ENCODE measurements at places on chromosomes 16 and 17.

DNA sequence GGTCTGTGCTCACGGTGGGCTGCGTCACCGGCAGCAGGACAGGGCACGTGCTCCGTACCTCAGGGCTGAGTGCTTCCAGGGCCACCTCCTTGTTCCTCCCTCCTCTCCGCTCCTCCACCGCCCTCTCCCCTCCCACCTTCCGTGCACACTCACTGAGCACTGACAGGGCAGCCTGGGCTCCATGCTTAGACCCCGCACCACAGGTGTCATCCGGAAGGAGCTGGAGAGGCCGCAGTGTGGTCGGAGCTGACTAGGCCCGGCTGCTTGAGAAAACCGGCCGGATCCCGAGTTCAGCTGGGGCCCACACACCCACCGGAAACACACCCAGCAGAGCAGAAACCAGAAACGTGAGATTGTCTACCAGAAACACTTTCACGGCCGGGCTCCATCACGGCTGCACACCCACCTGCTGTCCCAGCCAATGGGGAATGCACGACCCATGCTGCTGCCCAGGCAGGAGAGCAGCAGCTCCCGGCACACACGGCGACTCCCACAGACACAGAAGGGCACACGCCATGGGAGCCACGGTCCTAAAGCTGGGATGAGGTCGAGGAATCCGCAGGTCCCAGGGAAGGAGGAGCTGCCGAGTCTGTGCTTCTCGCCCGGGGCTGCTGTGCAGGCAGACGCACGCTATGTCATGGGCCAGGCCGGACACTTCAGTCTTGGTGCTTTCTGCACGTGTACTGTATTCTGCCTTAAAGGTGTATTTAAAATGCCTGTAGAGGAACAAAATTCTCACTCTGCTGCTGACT, 55.0 kb upstream of the ZNF469 start:
- no peak for DNase-seq

DNA sequence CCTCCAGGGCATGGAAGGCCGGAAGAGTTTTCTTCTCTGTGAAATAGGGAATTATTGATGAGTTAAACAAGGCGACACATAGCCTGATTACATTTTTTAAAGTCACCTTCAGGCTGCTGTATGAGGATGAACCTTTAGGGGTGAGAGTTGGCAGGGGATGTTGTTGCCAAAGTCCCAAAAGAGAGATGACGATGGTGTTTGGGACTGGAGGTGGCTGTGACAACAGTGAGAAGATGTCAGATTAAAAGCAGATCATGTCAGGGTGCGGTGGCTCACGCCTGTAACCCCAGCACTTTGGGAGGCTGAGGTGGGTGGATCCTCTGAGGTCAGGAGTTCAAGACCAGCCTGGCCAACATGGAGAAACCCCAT, 16.8 kb upstream of the ASGR2 start:
- no peak for DNase-seq

- no peak for DNase-seq
Observed at GRCh38 chr16:46857368-46857945, 26.5 kb upstream of the C16orf87 start.

- no peak for DNase-seq
Observed at GRCh38 chr17:29085223-29085622, 42.3 kb downstream of the PIPOX start.

GRCh38 chr16:83983491-83983890, 15.4 kb downstream of the NECAB2 start:
- DNase-seq = no peak

DNA sequence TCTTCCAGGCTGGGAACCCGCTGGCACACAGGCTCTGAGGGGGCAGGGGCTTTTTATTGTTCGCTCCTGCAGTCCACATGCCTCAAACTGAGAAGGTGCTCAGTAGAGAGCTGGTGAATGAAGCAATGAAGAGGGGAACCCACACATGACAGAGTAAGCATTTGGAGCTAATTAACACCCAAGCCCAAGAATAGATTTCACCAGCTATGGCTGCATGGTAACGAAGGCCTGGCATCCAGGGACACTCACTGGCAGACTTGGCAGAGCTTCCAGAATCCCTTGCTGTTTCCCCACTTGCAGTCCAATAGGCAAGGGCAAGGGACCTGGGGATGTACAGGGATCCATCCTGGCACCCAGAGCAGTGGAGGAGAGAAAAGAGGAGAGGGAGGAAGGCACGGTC, 12.2 kb downstream of the FLOT2 start:
- no peak for DNase-seq

DNA sequence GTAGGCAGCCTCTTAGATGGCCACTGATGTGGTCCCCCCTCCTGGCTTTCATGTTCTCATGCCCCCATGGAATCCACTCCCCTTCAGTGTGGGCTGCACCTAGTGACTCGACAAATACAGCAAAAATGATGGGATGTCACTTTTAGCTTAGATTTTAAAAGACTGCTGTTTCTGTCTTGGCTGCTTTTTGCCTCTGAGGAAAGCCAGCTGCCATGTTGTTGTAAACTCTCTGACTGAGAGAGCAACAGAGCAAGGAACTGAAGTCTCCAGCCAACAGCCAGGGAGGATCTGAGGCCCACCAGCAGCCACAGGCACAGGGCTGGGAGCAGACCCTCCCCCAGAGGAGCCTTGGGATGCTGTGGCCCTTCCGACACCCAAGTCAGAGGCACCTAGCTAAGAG, 60.6 kb upstream of the MARCHF10 start:
- DNase-seq = no peak
